ENCODE measurements at places on chromosomes 2 and 18. TPM values are rescaled to one million over a fixed set of nuclear protein-coding genes. Genes with fewer than 3 reads are reported as not detected.

The CHCHD5 gene
- total RNA-seq: 12.5 TPM

The UBXN4 gene
- total RNA-seq: 95.3 TPM

The ACOXL gene
- not detected for total RNA-seq

The WDR75 gene
- 49.6 TPM for total RNA-seq

The CAPN10 gene
- 30.3 TPM for total RNA-seq

The LYPD1 gene
- 0.22 TPM for total RNA-seq

The PNO1 gene
- total RNA-seq: 13.6 TPM

The GALNT14 gene
- total RNA-seq: 1.2 TPM

The EFHD1 gene
- not detected for total RNA-seq

The MAL gene
- total RNA-seq: not detected

The ST6GAL2 gene
- 0.11 TPM for total RNA-seq

The REG3G gene
- total RNA-seq: not detected

The RFTN2 gene
- 4.2 TPM for total RNA-seq

The CD8B2 gene
- not detected for total RNA-seq

The PSD4 gene
- total RNA-seq: 5.1 TPM

The PTRHD1 gene
- 19.9 TPM for total RNA-seq

The SPC25 gene
- 2.6 TPM for total RNA-seq

The MYOM1 gene
- 0.22 TPM for total RNA-seq

The GRP gene
- total RNA-seq: not detected

The SERPINB4 gene
- total RNA-seq: not detected

The TPO gene
- not detected for total RNA-seq

The FAP gene
- 269 TPM for total RNA-seq

The CRYGC gene
- not detected for total RNA-seq

The ST3GAL5 gene
- 4.9 TPM for total RNA-seq

The NOTO gene
- total RNA-seq: not detected

Measured in uterine smooth muscle cell (primary cell).